H4 (cell line): ENCODE measurements at places on chromosomes 1 and 21.

DNA sequence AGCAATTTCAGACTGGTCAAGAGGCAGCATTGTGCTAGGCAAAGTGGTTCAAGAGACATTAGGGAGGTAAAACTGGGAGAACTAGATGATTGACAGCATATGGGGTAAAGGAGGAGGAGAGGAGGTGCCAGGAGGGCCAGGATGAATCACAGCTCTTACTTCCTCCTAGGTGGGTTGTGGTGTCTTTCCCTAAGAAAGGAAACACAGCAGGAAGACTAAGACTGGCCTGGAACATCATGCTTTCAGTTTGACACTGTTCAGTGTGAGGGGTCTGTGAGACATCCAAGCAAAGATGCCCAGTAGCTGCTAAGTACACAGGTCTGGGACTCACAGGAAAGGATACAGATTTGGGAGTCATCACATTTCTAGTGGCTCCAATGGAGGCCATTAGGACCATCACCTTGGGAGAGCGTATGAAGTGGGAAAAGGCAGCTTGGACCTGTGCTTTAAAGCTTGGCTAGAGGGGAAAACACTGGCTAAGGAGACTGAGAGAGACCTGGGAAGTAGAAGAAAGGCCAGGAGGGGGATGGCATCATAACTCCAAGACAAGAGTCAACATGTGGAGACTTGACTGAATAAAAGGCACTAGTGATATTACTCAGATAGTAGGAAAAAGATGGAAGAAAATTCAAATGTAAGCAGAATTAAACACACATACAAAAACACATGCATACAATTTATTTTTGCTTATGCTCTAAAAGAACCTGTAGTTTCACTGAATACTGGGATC, 17.3 kb downstream of the CD58 start:
- DNase-seq = no peak

DNA sequence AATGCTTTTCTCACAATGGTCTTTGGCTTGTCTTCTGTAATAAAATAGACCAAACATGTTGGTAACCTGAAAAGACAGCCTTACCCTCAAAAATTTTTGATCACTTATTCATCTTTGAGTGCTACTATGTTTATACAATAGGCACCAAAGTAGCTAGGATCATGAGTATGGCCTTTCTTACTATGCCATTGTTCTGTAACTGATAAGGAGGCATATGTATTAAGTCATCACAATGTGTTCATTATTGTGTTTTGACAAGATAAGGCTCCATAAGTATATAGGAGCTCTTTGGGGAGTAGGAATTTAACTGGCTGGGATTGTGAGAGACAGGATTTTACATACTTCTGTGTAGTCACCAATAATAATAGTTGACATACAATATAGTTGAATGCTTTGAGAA, 675 bp downstream of the TMCO2 start:
- no peak for DNase-seq

- DNase-seq = no peak
Measured at GRCh38 chr1:25793585-25794170, 6.3 kb upstream of the SELENON start.

GRCh38 chr1:71081697-71082080, 854 bp upstream of the ZRANB2 start:
- no peak for DNase-seq

DNA sequence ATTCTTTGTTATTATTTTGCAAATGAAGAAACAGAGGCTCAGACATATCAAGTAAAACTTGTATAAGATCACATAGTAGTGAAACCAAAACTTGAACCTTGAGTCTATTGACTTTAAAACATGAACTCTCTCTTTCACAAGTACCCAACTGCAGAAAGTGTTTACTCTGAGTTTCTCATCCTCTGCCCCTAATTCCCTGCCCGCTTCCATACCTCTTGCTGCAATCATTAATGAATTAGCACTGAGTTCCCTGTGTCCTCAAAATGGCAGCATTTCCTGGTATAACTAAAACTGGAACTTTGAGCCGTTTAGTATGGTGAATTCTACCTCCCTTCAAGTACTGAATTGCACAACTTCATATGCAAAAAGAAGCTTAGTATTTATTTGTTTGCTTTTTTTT, 147.7 kb upstream of the DNAH14 start:
- DNase-seq = no peak

- DNase-seq = no peak
Measured at GRCh38 chr1:44524655-44525500, 119.8 kb downstream of the RNF220 start.

DNA sequence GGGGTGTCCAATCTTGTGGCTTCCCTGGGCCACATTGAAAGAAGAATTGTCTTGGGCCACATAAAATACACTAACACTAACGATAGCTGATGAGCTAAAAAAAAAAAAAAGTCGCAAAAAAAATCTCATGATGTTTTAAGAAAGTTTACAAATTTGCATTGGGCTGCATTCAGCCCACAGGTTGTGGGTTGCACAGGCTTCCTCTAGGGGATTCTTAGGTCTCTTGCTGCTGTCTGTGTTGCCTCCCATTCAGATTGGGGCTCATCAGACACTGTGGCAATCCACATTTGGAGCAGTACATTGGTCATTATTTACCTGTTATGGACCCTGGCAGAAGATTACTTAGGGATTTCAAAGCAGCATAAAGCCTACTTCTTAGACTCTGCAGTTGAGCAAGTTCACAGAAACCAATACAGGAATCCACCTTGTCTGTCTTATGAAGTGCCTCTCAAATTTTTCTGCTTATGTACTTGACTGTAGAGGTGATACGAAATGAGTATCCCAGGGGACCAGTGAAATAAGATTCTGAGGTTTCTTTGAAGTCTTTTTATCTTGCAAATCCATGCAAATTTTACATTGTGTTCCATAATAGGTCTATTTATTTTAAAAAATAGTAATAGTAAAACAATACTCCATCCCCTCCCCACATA, 205.5 kb downstream of the RPS6KC1 start:
- DNase-seq = no peak

DNA sequence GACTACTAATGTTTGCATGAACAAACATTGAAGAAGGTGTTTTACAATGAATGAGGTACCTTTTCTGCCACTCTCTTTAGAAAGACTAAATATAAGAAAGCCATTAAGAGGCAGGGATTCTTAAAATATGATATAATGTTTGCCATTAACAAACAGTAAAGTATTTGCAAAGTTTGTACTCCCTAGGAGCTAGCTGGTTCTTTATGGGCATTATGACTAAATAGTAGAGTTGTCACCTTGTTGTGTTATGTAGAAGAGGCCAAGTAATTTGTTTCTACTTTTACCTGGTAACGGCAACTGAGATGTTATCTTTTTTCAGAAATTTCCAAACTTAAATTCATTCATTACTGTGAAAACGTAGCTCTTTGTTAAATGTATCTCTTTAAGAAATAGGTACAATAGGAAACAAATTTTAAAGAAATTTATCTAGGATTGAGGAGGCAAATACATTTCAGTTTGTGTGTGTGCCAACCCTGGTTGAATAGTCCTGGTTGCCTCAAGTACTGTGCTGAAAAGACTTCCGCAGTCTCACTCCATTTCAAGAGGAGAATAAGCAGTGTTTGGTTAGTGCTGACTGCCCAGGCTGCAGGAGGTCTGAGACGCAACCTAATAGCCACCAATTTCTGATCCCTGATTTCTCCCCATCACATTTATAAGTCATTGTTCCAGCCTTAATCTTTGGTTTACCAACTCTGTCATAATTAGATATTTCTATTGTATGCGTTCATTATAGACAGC, 52.1 kb downstream of the WDR3 start:
- no peak for DNase-seq

DNA sequence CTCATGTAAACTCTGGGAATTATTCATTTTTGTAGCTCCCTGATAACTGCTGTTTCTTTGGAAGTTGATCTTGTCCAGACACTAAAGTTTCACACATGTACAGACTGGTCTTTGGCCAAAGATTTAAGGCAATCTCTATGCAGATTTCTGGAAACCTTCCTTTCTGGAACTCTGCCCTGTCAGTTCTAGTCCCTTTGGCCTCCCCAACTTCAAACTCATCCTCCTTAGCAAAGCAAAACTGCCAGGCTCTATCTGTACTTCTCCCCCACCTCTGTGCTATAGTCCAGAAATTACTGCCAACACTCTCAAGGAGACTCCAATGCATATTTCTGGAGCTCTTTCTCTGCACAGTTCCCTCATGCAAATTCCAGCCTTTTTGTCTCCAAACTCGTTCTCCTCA, 36.5 kb downstream of the C1orf198 start:
- no peak for DNase-seq

DNA sequence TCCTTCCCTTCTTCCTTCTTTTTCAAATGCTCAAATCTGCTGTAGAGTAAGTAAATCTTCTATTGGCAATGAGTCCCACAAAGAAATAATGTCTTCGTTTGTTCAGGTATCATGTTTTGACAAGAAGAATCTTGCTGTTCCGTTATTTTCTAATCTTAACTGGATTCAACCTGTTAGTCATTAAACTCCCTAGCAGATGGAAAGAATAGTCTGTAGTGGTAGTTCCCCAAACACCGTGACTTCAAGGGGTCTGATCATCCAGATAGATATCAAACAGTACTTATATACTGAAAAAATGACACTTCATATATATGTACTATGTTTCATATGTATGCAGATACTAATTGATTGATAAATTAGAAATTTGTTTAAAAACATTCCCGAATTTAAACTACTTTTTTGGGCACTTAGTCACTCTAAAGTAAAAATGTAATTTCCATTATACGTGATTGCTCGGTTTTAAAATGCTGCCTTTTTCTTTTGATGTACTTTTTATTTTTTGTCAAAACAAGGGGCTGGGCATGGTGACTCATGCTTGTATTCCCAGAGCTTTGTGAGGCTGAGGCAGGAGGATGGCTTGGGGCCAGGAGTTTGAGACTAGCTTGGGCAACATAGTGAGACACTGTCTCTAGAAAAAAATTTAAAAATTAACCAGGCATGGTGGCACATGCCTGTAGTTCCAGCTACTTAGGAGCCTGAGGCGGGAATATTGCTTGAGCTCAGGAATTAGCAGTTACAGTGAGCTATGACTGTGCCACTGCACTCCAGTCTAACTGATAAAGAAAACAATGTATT, 335.7 kb upstream of the SNX7 start:
- DNase-seq = peak; percentile 91

DNA sequence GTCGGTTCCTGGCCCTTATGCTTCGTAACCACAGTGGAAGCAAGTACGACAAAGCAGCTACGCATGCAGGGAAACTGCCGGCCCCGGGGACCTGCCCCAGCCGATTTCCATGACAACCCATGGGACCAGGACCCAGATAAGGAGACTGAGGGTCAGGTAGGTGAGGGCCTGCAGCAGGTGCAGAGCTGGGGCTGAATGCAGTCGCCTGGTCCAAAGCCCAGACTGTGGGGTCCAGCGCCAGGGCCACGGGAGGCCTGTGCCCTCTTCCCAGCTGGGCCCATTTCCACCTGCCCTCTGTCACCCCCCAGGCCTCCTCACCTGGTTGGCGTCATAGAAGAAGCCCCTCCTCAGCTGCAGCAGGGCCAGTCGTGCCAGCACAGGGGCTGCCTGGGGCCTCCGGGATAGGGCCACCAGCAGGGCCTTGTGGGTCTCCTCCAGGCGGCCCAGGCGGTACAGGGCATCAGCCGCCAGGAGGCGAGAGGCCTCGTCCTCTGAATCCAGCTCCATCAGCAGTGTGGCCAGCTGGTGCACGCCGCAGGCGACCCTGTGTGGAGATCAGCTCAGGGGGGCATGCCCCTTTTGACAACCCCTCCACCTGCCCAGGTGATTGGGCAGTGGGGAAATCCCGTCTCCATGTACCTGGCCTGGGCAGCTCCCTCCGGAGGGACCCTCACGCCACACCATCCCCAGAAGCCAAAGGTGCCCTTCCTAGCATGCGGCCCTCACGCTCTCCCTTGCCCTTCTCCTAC, 14.2 kb downstream of the TTC34 start:
- no peak for DNase-seq

DNA sequence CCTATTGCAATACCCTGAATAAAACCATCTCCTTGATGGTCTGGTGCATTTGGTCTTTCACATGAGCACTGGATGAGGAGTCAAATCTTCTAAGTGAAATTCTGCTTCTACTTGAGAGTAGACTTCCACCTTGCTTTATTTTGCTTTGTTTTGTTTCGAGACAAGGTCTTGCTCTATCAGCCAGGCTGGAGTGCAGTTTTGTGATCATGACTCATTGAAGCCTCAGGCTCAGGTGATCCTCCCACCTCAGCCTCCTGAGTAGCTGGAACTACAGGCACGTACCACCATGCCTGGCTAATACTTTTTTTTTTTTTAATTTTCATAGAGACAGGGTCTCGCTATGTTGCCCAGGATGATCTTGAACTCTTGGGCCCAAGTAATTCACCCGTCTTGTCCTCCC, 65.8 kb upstream of the F3 start:
- no peak for DNase-seq

- peak; percentile 76 for DNase-seq
Measured at GRCh38 chr1:241531195-241532161, 700 bp upstream of the KMO start.

GRCh38 chr1:91226741-91227140, 177.9 kb downstream of the HFM1 start:
- no peak for DNase-seq

GRCh38 chr1:206706298-206706791, 21.6 kb downstream of the MAPKAPK2 start:
- no peak for DNase-seq

- DNase-seq = no peak
Measured at GRCh38 chr21:34128124-34128523, 54.7 kb downstream of the MRPS6 start.

DNA sequence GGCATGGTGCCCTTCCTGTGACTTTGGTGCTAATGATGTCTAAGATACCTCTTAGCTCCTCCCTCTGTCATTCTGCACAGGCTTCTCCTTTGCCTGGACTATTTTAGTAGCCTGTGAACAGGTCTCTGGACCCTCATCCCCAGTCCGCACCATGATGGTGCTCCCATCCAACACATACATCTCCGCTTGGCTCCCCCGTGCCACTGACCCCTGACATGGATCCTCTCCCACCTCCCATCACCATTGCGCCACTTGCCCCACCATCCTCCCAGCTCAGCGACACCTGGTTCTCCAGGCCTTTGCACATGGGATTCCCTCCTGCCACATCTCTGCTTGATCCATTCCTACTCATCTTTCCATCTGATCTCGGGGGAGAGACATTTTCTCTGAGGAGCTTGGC, 33.9 kb downstream of the RUNX3 start:
- no peak for DNase-seq

DNA sequence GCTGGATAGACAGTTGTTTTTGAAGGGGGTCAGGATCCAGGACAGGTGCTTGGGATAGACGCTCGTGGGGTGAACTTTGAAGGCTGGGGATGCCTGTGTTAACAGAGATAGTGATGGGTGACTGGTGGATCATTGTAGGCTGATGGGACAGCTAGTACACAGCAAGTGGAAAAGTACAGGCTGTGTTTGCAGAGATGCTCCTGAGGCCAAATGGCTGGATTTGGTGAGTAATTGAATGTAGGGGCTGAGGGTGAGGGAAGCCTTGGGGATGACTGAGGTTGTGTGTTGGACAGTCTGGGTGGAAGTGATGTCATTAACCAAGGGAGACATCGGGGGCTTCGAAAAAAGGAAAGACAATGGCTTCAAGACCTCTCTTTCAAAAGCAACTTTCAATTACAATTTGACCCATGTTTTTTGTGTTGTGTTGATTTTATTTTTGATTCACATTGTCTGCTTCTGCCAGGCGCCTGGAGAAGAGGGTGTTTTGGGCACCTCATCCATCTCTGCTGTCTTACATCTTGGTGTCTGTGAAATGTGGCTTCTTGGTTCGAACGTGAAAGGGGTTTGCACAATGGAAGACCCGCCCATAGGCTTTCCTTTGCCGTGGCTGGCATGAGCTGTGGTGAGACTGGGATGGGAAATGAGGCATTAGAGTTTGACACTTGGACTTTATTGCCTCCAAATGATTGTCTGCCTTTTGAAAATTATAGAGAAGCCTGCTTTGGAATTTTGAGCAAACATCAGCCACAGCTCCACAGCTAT, 147.5 kb downstream of the FOXD2 start:
- no peak for DNase-seq

GRCh38 chr1:9892563-9893528, 17.2 kb downstream of the CTNNBIP1 start:
- peak; percentile 81 for DNase-seq
